ENCODE measurements at places on chromosomes 16 and 17. TPM values are rescaled to one million over a fixed set of nuclear protein-coding genes. Genes with fewer than 3 reads are reported as not detected.

DNA sequence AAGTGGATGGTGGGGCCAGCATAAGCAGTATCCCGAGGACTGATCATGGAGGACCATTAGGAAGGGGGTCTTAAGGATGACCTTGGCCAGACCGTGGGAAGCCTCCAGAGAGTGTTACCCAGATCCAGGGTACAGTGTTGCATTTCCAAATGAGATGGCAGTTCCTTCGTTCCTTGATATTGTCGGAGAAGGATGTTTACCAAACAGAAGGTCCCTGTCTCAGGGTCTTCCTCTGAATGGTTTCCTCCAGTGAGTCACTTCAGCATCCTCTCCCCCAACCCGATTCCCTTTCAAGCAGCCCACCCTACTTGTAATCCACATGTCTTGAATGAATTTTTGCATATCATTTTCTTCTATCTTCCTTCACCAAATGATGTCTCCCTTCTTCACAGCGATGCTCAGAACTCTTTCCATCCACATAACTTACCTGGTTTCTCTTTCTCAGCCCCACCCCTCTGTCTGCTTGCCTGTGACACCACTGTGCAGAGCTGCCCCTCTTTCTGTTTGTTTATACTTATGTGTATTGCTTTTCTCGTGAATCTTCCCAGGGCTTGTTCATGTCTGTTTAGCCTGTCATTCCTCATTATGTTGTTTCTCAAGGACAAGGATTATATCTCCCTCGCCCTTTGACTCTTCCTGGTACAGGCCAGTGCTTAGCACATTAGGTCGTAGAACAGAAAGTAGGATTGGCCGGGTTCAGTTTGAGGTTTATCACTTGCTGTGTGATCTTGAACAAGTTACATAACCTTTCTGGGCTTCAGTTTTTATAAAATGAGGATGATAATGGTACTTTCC, 5.7 kb downstream of the GOSR2 start:
- no peak for DNase-seq
- H3K36me3 ChIP-seq, result peaks cover 43% of the 10 kb centered on the region
- no peaks in the 10 kb centered on the region for H3K27me3 ChIP-seq
- peaks cover 21% of the 10 kb centered on the region for H3K4me1 ChIP-seq
- H3K4me3 ChIP-seq, result no peak overlapping the region

DNA sequence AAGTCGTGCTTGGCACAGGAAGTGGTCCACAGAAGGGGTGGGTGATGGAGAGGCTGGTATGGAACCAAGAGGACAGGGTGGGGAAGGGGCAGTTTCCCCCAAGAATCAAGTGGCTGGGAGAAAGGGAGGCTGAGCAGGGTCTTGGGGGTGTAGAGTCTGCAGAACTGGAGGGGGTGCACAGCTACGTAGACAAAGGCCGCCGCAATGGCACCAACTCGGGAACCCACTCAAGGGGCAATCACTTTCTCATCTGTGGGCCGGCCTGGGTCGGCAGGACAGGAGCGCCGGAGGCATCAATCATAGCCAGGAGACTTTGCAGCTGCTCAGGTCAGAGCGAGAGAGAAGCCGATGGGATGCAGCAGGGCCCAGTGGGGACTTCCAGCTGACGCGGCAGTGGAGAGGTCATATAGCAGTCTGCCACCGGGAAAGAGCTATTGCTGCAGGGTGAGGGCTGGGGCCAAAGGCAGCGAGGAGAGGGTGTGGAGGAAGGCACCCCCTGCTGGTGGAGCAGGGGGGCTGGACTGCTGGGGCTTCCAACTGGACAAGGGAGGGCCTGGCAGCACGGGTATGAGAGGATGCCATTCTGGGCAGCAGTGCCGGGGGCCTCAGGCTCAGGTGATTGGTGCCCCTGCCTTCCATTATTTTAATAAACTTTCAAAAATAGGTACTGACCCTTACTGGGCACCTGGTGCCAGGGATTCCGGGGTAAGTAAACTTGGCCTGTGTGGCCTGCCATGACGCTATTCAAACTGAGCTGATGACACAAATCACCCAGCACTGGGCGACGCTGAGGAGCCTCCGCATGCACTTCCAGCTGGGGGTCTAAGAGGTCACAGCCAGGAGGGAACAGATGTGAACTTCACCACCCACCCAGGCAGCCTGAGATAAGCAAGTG, 52.5 kb upstream of the MTSS2 start:
- H3K27me3 ChIP-seq, result no peaks in the 10 kb centered on the region
- DNase-seq, result peak; percentile 46
- no peak overlapping the region for H3K27ac ChIP-seq

GRCh38 chr16:13322336-13322735, 420.9 kb downstream of the SHISA9 start:
- H3K27ac ChIP-seq, result no peak overlapping the region
- no peaks in the 10 kb centered on the region for H3K36me3 ChIP-seq
- H3K27me3 ChIP-seq, result no peaks in the 10 kb centered on the region
- DNase-seq, result no peak
- H3K4me3 ChIP-seq, result no peak overlapping the region

DNA sequence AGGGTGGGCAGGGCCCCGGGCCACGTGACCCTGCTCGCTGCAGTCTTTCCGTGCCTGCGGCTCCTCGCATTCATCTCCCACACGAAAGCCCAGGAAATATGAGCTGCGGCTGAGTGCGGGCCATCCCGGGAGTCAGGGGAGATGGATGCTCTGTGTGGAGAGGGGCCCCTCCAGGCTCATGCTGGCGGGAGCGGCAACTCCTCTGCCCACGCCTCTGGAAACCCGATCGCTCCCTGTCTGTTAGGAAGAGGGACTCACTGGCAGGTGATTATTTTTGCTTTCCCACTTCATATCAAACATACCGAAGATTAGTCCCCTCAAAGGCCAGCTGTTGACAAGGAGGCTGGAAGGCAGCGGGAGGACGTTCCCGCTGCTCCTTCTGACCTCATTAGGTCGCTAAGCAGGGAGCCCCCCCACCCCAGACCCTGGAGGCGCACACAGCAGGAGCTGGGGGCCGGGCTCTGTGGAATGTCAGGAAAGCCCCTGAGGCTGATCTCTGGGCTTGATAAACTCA, 228.5 kb downstream of the FOXL1 start:
- DNase-seq, result no peak
- H3K4me3 ChIP-seq, result no peak overlapping the region
- no peak overlapping the region for H3K27ac ChIP-seq
- peaks cover 19% of the 10 kb centered on the region for H3K4me1 ChIP-seq
- H3K27me3 ChIP-seq, result no peaks in the 10 kb centered on the region
- no peaks in the 10 kb centered on the region for H3K36me3 ChIP-seq

- H3K27me3 ChIP-seq, result no peaks in the 10 kb centered on the region
- H3K4me1 ChIP-seq, result peaks cover 27% of the 10 kb centered on the region
- no peak overlapping the region for H3K27ac ChIP-seq
- no peak for DNase-seq
These were observed 6.5 kb upstream of the KRTAP3-1 start for GRCh38 chr17:41015454-41015853.

CACNG1 gene
- total RNA-seq, result not detected

ASB16 gene
- 0.35 TPM for total RNA-seq

GRCh38 chr16:23642246-23642774, 1.0 kb downstream of the DCTN5 start:
- no peak for DNase-seq
- H3K27ac ChIP-seq, result no peak overlapping the region
- peaks cover 5% of the 10 kb centered on the region for H3K36me3 ChIP-seq
- peak overlapping the region; percentile 100 for H3K4me3 ChIP-seq

CPHXL2 gene
- total RNA-seq, result not detected

- no peak overlapping the region for H3K27ac ChIP-seq
- H3K4me1 ChIP-seq, result peaks cover 13% of the 10 kb centered on the region
- H3K36me3 ChIP-seq, result peaks cover 9% of the 10 kb centered on the region
- DNase-seq, result no peak
- no peaks in the 10 kb centered on the region for H3K27me3 ChIP-seq
These were observed 25.8 kb downstream of the ZNRF1 start for GRCh38 chr16:75024594-75024993.

DNA sequence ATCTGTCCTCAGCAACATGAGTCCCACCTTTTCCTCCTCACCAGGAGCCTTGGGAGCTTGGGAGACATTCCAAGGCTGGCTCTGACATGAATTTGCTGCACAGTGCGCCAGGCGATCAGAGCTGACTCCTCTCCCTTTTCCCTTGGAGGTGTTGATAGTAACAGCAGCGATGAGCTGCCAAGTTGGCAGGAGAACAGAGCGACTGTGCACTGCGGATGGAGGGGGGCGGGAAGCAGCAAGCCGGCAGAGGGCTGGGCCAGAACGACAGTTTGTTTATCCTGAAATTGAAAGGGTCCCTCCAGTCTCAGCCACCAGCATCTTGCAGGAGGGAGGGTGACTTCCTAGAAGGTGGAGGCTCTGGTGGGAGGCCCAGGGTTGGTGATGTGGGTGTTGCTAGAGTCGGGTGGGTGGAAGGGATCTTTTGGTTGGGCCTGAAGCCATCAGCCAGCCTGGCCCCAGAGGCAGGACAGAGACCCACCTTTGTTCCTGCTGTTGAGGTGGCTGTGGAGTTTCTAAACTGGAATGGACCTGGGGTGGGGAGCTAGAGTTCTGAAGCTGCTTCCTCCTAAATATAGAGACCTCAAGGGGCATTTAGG, 22.5 kb upstream of the DYNLL2 start:
- H3K36me3 ChIP-seq, result no peaks in the 10 kb centered on the region
- no peak for DNase-seq
- H3K4me3 ChIP-seq, result no peak overlapping the region
- H3K27ac ChIP-seq, result no peak overlapping the region

GRCh38 chr17:75267411-75268232, 3.4 kb downstream of the MIF4GD start:
- peak; percentile 18 for DNase-seq
- no peaks in the 10 kb centered on the region for H3K27me3 ChIP-seq
- H3K4me1 ChIP-seq, result peaks cover 23% of the 10 kb centered on the region
- no peak overlapping the region for H3K27ac ChIP-seq
